NCI-H82 (cell line): ENCODE measurements at places on chromosomes 6 and 20.

DNA sequence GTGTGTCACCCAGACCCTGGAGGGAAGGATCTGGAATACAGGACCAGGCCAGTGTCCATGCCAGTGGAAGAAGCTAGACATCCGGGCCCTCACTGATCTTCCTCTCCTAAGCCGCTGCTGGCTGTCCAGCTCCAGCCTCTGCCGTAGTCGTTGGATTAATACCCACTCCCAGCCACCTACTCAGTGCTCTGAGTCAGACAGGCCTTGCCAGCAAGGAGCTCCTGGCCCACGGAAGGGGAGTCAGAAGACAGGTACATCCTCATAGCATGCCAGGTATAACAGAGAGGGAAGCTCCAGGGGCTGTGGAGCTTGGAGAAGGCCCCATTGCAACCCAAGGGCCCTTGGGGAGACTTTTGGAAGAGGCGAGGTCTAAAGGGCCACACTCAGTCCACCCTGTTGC, 49.0 kb downstream of the STK35 start:
- no peak for DNase-seq

- DNase-seq, result no peak
These were observed 73.3 kb upstream of the SGK1 start for GRCh38 chr6:134391205-134391604.

DNA sequence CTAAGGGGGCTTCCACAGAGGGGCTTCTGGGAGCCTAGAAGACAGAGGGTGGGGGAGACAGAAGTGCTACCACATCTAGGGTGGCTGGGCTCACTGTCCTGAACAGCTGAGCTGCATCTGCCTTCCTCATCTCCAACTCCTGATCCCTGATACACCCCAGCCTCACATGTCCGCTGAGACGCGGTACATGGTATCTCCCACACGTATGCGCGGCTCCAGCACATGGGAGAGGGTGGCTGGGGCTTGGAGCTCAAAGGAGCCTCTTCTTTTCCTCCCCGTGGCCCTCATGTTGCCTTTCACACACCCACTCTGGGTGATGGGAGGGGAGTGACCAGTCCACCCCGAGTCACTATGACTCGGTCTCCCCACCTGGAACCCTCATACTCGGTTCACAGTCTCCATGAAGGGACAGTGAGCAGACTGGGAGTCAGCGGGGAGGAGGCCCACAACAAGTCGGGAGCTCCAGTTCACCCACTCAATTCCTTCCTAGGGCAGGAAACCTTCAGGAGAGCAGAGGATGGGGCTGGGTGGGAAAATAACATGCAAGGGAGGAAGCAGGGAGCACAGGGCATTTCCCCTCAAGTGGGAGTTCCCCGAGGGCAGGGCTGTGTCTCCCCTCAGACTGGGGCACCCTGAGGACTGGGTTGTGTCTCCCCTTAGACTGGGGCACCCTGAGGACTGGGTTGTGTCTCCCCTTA, 61.7 kb downstream of the MRPL14 start:
- DNase-seq, result no peak

GRCh38 chr6:8080362-8081151, 16.4 kb upstream of the BLOC1S5 start:
- DNase-seq, result no peak

- peak; percentile 17 for DNase-seq
These were observed 19.9 kb downstream of the COL9A1 start for GRCh38 chr6:70282919-70283461.

DNA sequence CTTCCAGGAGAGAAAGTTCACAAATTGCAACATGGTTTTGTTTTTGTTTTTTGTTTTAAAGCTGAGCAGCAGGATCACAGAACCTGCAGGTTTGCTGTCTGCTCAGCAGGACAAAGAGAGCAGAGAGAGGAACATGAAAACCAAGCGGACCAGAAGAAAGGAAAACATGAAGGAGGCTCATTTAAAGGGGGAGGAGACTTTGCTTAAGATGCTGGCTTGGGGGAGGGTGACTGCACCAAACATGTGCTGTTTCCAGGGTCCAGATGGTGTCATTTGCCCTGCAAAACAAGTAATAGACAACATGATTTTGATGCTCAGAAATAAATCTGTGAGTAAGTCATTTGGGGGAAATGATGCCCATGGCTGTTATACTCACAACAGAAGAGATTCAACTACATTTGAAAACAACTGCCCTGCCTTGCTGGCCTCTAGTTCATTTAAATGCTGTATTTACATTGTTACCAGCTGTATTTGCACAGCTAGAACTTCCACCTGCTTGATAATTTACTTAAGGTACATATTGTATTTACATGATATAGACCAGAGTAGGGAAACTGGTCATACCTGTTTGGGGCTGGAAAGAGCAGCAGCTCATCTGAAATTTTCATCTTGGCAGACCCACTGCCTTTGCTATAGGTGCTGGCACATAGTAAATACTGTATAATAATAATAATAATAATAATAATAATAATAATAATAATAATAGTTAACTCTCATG, 32.2 kb upstream of the CHD6 start:
- peak; percentile 86 for DNase-seq

- DNase-seq, result no peak
These were observed 258.5 kb downstream of the KHDC1L start for GRCh38 chr6:72966628-72967280.

DNA sequence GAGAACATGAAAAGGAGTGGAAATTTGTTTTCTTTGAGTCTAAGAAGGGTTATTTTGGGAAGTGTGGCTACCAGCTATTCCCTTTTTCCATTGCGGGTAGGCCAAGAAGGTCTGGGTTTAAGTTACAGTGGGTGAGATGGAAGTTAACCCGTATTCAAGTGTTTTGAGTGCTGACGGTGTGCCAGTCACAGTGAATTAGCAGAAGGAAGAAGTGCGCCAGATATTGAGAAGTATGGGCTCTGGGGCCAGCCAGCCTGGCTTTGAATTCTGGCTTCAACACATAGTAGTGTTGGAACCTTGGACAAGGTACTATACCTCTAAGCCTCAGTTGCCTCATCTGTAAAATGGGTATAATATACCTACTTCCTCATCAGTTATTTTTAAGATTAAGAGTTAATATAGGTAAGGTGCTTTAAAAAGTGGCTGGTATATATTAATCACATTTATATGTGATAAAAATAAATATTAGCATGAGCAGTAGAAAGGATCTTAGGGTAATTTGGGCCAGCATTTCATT, 16.3 kb downstream of the ZNF76 start:
- DNase-seq, result no peak

DNA sequence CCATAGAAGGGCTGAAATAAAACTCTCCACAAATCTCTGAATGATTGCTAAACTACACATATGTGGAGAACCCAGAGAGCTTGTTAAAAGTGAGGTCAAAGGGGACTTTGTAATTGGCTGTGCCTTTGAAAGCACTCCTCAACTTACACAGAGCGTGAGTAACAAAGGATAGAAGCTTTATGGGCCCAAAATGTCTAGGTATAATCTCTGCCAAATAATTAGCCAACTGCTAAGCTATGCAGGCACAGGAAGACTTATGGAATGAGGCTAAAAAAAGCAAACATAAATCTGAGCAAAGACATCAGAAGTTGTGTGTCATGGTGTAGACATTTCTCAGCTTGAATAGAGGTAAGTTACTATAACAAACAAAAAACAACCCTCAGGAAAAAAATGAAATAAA, 23.3 kb upstream of the UST start:
- DNase-seq, result no peak

- DNase-seq, result no peak
These were observed 29.8 kb upstream of the CST5 start for GRCh38 chr20:23909390-23909789.

DNA sequence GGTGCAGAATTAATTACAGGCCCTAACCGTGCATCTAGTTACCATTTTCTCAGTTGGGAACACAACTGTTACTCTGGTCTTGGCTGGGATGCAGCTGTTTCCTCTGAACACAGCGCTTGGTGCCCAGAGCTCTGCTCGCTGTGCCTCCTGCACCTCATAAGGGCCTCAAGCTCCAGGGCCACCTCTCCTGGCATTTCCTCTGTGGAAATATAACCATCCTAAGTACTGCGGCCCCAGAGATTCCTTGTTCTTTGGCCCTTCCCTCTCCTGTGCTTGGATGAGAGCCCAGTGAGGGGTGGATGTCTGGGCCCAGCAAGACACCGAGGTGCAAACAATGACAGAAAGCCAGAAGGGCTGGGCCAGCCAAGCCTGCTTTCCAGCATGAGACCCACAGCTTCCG, 169.9 kb upstream of the CST7 start:
- no peak for DNase-seq

DNA sequence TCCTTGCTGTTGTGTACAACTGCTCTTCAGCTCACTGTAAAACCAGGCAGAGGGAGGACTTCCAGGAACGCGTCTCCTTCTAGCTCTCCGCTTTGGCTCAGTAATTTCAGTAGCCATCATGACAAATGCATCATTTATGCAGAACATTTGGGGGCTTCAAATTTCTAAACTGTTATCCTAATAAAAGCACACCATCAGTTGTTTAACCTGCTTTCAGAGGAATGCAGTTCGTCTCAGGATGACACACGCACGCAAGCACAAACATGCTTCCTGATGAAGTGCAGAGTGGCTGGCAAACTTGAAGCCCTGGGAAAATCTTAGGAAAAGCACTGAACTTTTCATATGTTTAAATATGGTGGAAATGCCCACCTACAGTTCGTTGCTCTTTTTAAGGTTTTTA, 24.4 kb downstream of the SLC22A23 start:
- no peak for DNase-seq

DNA sequence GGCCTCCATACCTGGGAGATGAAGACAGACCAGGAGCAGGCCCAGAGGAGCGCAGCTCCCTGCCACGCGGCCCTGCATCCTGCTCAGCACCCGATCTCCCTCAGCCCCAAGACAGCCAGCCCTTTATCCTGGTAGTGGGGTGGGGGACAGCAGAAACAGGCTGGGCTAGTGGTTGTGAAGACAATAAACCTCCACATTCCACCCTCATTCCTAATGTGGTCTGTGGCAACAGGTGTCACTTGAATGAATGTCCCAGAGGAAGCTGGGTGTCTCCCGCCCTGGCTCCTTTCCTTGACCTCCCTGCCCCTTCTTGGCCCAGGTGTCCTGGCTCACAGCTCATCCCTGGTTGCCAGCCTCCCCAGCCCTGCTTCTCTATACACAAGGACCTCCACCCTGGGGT, at the start of gene C6orf15:
C6orf15 (minus strand) TSS at position 98 of the 400 bp plus-strand sequence; CDS start at position 78, 20 bp downstream.
- DNase-seq, result no peak

GRCh38 chr6:160883999-160884398, 107.6 kb upstream of the MAP3K4 start:
- DNase-seq, result no peak

- DNase-seq, result peak; percentile 50
These were observed 336.9 kb upstream of the RSPO3 start for GRCh38 chr6:126781582-126781981.

GRCh38 chr6:117167520-117168271, 97.7 kb upstream of the VGLL2 start:
- DNase-seq, result no peak

GRCh38 chr6:135250234-135250633, 69.1 kb downstream of the MYB start:
- no peak for DNase-seq

- DNase-seq, result peak; percentile 69
These were observed 53.7 kb upstream of the STX16 start for GRCh38 chr20:58597249-58597891.

DNA sequence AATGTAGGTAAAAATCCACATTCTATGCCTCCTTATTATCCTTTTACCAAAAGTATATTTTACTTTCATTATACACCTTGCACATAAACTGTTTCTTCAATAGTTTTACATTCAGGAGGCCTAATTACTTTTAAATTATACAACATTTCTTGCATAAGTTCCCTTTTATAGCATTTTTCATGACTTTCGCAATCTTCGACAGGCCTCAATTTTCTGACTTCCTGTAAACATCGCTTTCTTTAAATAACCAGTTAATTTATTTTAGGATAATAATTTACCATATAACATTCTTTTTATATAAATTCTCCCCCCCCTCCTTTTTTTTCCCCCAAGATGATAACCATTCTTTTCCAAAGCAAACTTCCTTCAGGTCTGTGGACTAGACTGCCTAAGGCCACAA, 9.2 kb downstream of the SLC35A1 start:
- DNase-seq, result no peak

- DNase-seq, result peak; percentile 21
These were observed 21.9 kb downstream of the MYH7B start for GRCh38 chr20:34977365-34978091.

DNA sequence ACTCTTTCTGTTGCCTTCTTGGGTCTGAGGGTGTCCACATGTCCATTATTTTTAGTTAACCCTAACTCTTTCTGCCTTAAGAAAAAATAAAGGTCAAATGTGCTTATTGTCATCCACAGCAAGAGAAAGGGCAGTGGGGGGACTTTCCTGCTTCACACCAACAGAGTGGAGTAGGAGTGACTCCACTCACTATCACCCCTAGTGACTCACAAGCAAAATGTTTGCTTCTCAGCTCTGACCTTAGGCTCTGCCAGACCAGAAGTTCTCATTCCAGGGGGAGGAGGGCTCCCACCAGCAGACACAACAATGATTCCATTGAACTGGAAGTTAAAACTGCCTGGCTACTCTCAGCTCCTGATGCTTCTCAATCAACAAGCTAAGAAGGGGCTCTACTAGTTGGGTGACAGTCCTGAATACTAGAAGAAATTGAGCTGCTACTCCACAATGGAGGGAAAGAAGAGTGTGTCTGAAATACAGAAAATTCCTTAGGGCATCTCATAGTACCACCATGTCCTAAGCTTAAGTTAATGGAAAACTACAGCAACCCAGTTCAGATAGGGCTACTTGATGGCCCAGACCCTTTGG, 83.9 kb upstream of the AFDN start:
- no peak for DNase-seq

GRCh38 chr6:134267917-134268361, 50.0 kb downstream of the SGK1 start:
- DNase-seq, result peak; percentile 11

DNA sequence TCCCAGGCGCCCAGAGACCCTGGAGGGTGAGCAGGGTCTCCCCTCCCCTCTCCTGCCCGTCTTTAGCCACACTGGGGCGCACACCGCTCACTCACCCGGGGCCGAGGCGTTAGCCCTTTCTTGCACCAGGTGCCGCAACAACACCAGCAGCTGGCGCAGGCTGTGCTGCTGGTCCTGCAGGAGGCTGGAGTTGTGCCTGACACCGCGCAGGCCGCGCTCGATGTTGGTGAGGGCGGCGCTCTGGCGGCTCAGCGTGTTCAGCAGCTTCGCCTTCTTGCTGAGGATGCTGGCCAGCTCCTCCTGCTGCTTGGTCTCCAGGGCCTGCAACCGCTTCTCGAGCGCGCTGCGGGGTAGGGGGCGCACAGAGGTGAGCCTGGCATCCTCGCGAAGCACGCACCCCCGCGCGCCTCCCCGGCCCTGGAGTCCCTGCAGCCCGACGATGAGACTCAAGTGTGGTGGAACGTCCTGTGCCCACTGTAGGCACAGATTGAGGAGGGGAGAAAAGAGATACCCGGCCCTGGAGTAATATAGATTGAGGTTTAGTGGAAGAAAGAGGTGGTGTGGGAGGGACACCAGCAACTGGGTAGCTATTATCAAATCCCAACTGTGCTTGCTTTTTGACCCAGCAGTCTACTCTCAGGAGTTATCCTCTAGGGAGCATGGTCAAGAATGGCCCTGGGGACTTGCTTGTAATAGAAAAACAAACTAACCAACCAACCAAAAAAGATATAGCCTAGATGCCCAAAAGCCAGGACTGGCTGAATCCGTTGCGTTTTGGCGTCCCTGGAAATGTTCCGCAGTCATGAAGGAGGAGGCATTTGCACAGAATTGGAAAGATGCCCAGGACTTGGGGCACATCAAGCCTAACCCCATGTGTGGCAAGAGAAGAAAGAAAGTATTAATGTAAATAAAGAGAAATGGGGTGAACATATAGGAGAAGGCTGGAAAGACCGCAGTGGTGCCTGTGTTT, 30.9 kb downstream of the ANGPT4 start:
- peak; percentile 60 for DNase-seq
